ENCODE measurements at places on chromosomes 3 and 15.
A peak's percentile ranks its signal among the peaks of the same experiment; 100 is the strongest.

DNA sequence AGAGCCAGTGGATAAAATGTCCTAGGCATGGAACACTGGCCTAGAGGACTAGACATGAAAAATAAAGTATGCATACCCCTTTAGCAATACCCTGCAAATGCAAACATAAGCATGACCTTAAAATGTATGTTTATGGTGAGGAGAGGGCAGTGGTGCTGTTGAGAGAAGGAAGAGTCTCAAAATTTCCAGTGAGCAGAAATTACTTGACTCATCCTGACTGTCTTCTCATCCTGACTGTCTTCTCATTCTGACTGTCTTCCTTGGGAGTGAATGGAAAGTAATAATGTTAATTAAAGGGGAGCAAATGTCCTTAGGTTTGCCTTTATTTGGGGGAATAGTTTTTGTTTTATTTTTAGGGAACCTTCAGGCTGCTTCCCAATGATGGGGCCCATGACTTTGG lies 121.5 kb upstream of the GALNT15 start:
- no peak for DNase-seq

DNA sequence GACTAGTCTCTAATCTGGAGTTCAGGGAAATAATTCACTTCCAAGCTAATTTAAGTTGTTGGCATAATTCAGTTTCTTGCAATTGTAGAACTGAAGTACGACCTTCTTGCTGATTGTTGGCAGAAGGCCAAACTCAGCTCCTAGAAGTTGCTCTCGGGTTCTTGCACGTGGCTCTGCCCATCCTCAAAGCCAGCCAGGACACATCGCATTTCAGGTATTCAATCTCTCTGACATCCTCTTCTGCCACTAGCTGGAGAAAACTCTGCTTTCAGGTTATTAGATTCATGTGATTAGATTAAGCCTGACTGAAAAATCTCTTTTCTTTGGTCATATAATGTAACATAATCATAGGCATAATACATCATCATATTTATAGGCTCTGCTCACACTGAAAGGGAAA lies 362.0 kb downstream of the ZPLD1 start:
- DNase-seq = no peak

GRCh38 chr3:69747511-69748258 lies 8.4 kb downstream of the MITF start:
- no peak for DNase-seq

GRCh38 chr3:62046326-62046725 lies 327.0 kb downstream of the FEZF2 start:
- peak; percentile 44 for DNase-seq

DNA sequence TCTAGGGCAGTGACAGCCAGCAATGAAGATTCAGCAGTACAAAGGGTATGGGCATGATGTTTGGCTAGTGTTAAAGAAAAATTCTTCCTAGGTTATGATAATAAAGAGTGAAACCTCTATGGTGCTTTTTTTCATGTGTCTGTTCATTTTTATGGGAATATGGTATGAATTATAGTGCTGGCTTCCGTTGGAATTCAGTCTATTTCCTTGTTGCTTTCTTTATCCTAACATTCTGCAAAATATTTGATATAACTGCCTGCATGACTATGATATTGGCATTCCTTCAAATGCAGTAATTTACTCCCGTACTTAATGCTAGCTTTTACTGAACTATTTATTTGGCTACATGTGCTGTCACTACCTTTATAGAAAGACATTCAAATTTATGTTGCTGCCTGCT lies 57.6 kb upstream of the ATP11B start:
- DNase-seq = peak; percentile 13

- no peak for DNase-seq
Measured at GRCh38 chr3:59877263-59878037, 827.6 kb upstream of the CFAP20DC start.

DNA sequence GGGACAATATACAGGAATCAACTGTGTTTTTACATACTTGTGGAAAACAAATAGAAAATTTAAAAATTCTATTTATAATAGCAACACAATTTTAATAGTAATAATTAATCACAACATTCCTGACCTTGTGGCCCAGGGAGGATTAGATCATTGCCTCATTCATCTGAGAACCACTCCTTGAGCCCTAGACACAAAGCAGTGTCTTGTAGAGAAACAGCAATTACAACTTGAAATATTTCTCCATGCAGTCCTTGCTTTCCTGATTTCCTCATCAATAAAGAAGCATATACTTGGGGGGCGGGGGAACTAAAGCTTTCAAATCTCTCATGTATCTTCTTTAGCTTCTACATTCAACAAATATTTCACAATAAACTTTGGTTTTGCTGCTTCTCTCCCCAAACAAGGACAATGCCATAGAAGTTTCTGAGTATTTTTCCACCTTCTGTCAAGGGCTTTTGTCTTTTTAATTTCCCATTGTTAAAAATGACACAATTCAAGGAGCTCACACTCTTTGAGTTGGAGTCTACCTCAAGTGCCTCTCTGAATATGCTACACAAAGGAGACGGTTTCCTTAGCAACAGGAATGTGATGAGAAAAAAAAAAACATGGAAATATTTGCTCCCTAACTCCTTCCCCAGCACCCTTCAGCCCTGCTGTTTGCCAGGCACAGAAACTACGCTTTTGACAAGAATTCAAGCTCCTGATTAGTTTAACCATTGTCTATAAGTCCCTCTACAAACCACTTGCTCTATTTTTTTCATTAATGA lies 118.8 kb downstream of the ARPP21 start:
- DNase-seq = no peak

DNA sequence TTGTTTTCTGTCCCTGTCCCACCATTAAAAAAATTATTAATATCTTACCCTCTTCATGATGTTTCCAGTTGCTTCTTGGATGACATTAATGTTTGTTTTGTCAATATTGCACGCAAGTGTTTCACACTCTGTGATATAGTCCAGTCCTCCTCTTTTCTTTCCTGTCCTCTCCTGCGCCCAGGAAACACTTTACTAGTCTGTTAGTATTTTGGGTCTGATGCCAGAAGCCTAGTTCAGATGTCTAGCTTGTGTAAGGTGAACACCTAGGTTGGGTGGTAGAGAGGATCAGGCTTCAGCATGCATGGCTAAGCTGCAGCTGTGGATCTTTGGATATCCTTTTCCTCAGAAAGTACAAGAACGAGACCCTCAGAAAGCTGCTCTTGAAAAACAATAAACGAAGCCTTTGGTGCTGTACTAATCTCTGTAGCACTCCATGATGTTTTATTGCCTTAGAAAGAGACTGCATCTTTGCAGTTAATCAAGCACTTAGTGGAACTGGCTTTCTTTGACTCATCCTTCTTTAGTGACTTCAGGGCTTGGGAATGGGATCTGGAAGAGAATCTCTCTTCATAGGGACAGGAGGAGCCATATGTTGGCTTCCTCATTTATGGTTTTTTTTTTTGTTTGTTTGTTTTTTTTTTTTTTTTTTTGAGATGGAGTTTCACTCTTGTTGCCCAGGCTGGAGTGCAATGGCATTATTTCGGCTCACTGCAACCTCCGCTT lies 253.4 kb downstream of the LPP start:
- peak; percentile 26 for DNase-seq

DNA sequence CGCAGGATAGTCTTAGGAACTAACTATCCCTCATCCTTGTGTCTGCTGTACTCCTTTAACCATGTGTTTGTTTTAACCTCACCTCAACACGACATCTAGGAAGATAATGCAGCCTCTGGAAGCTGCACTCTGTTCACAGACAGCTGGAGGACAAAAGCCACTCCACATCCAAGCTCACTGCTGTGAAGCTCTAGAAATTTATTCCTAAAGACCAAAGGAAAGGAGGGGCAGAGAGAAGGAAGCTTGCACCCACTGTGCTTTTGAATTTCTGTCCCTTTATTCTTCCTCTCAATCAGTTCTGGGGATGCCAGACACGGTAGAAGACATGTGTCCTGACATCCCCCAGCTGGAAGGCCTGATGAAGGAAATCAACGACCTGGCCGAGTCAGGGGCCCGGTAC lies 182.9 kb upstream of the CHRM5 start:
- DNase-seq = no peak

DNA sequence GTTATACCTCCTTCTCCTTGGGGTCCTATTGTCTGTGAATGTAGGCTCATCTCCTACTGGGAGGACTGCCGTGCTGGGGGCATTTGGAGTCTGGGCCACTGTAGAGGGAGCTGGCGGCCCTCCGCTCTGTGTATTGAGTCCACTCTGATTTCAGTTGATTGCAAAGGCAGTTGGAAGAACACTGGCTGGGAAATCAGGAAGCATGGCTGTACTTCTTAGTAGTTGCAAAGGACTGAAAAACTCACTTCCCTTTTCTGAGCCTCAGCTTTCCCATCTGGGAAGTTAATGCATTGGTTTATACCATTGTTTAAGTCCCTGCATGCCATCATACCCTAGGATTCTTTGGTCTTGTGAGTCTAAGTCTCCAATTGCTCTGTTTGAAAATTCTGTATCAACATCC lies 46.7 kb downstream of the TMED3 start:
- DNase-seq = no peak

- DNase-seq = peak; percentile 90
Measured at GRCh38 chr15:99100245-99101173, 4.4 kb upstream of the SYNM start.

DNA sequence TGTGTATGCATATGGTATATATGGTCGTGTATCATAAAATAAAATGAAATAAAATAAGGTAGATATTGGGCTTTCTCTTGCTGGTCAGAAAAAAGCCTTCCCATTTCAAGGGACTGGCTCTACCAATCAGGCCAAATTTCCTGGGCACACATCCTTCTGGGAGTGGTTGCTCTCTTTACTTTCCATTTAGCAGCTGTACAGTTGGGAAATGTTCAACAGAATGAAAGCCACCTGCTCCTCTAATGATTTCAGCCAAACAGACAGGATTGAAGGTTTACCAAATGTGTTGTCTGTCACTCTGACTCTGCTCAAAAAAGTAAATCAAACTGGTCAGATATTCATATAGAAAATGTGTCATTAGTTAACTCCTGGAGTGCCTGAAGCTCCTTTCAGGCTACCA lies 380.4 kb downstream of the ROBO2 start:
- DNase-seq = no peak

- no peak for DNase-seq
Measured at GRCh38 chr3:106386050-106386449, 517.2 kb upstream of the CBLB start.

DNA sequence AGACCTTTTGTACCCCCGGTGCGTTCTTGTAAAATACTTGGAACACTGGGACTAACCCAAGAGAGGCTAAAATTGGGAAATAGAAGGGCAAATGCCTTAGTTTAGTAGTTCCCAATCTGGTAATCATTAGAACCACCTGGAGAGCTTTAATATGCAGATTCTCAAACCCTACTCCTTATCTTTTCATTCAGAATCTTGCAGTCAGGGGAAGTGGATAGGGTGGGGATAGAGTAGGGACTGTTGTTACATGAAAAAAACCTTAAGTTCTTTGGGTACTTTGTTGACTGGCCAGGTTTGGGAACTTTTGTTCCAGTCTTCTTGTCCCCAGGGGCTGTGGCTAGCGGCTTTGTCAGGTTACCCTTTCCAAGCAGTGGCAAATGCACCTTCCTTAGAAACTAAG lies 15.9 kb downstream of the MAPKBP1 start:
- no peak for DNase-seq

- no peak for DNase-seq
Measured at GRCh38 chr3:9749296-9749644, 482 bp upstream of the OGG1 start.

GRCh38 chr3:181313335-181313734 lies 323.8 kb upstream of the DNAJC19 start:
- DNase-seq = no peak

DNA sequence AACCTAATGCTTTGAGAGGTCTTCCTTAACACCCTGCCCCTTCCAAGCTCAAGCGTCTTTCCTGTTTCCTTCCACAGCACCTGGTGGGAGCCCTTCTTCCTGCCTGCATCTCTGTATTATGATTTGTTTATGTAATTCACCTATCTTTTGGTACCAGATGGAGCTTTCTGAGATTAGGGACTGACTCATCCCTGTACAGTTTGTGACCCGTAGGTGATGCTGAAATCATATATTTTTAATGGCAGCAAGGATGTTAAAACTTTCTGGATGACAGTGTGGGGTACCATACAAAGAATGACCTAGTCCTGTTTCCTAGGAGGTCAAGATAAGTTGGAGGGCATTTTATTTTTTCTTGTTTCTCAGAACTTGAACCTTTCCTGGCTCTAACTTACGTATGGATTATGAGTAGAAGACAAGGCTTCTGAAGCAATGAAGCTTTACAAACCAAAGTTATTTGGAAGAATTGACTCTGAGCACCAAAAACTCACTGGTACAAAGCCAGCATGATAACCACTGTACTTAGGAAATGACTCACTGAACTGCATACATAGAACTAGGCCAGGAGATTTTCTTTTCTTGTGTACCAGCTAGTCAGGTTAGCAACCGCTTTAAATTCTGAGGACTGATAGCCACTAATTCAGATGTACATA lies 46.6 kb downstream of the HHLA2 start:
- DNase-seq = peak; percentile 4

DNA sequence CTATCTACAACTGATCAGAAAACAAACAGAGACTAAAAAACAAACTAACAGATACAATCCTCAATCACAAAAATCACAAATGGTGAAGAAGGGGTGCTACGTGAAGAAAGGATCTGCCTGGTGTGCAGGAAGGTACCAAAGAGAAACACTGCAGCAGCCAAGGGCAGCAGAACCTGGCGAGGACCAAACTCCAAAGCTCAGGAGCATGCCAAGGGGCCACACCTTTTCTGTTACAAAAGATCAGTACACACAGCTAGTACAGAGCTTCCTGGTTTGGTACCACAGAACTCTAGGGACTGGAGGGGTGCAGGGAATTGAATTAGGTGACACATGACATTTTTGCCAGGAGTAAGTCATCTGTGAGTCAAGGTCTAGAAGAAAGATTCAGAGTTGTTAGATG lies 107.4 kb upstream of the GRM7 start:
- no peak for DNase-seq

DNA sequence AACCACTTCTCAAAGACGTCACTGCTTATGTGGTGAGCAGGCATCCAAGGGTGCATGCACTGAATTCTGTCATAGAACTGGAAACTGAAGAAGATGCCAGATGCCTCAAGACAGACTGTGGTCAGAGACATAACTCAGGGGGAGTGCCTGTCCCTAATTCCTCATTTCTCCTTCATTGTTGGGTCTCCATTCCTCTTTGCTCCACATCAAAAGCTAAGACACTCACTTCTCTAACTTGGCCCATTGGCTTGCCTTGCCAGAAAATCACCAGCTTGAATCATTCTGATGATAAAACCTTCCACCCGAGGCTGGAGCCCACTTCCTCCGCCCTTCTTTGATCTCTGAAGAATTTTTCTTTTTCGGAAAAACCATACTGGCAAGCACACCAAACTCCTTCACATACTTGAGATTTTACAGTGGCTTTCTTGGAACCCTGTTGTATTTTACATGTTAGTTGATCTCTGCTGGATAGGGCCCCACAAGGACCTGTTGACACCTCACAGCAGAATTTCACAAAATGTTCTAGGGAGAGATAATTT lies 69.9 kb downstream of the COL8A1 start:
- no peak for DNase-seq

DNA sequence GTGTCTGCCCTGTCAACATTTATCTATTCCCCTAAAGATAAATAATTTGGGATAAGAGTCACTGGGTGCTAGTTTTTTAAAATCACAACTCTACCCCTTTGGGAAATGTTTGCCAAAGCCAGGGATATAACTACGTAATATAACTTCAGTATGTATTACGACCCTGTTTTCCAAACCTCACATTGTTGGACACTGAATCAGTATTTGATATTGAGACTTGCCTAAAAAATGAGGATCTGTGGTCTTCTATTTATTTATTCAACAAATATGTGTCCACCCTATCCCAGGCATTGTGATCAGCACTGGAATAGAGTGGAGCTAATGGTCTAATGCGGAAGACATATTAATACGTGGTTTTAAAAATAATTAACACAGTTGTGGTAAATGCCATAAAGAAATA lies 4.5 kb upstream of the MGA start:
- peak; percentile 37 for DNase-seq

Measured in foreskin fibroblast (primary cell).